Activated CD4-positive, CD25-positive, alpha-beta regulatory T cell treated with anti-CD3 and anti-CD28 coated beads, Interleukin-2, amount 50 U/mL, for 72 hours (primary cell): ENCODE measurements at places on chromosomes 12 and 14.

GRCh38 chr12:11812586-11813437 lies 163.3 kb downstream of the ETV6 start:
- no peak for DNase-seq

- no peak for DNase-seq
These were observed at the start of gene ASCL1 for GRCh38 chr12:102957339-102958050. Gene ASCL1, plus strand, starts transcription at chr12:102957674. Its CDS starts 571 bp downstream, at chr12:102958245.

- DNase-seq: no peak
These were observed 40.1 kb downstream of the SMIM41 start for GRCh38 chr12:52119398-52120254.

- DNase-seq: no peak
These were observed 749.2 kb downstream of the NOVA1 start for GRCh38 chr14:25848601-25849000.

DNA sequence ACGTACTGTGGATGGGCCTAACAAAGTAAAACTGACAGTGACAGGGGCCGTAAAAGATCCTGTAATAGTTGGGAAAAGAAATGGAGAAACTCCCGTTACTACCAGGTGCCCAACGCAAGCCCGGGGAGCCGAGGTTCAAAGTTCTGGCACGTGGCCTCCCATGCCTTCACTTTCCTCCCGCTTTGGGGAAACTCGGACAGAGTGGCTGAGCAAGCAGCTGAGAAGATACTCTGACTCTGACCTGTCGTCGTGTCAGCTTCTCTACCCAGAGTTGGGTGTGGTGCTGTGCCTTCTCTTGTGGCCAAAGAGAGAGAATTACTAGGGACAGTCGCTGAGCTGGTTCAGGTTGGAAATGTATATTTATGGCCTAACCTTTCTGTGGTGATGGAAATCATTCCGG lies 1.7 kb downstream of the B4GALNT3 start:
- no peak for DNase-seq

DNA sequence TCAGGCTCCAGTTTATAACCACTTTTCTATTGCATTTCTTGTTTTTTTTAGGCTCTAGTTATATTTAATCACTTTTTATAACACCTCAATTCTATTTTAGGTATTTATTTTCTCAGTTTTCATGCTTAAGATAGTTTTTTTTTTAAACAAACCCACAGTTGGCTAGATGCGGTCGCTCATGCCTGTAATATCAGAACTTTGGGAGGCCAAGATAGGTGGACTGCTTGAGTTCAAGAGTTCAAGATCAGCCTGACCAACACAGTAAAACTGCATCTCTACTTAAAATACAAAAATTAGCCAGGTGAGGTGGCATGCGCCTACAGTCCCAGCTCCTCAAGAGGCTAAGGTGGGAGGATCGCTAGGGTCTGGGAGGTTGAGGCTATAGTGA lies 93.0 kb downstream of the PPP1R12A start:
- no peak for DNase-seq

DNA sequence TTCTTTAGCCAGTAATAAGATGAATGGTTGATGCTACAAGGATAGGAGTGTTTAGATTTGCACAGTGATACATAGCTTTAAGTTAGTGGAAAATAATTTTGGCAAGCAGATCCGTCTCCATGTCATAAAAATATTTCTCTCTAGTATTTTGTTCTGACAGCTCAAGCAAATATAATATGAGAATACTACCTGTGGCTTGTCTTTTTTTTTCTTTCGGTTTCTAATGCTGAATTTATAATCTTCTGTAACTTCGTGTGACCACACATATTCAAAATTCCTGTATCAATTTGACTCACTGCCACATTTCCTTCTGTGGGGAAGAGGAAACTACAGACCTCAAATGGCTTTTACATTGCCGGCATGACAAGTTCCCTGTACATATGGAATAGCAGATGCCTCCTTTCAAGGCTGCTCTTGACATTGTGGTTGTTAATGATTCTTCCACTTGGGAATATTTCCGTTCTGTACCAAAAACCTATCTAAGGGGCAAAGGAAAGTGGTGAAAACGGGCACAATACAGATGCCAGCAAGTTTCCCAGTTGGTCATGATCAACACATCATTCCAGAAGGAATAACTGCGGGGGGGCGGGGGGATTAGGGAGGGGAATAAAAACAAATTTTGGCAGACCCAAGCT lies 103.6 kb upstream of the CCDC91 start:
- DNase-seq: no peak

DNA sequence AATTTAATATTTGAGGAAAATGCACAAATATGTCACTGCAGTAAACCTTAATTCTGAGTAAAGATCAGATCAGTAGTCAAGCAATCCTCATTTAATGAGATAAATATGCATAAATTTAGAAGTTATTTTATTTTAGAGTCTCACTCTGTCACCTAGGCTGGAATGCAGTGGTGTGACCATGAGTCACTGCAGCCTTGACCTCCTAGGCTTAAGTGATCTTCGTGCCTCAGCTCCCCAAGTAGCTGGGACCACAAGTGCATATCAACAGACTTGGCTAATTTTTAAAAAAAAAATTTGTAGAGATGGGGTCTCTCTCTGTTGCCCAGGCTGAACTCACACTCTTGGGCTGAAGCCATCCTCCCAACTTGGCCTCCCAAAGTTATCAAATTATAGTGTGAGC lies 41.3 kb downstream of the LMO3 start:
- DNase-seq: no peak

GRCh38 chr14:101726954-101727302 lies 34.6 kb upstream of the PPP2R5C start:
- no peak for DNase-seq
